ENCODE measurements at places on chromosomes 7 and 10.

GRCh38 chr10:22849077-22849805 lies 78.6 kb upstream of the ARMC3 start:
- DNase-seq: no peak

GRCh38 chr7:106944035-106944665 lies 79.1 kb downstream of the PIK3CG start:
- DNase-seq: no peak

GRCh38 chr10:71635251-71635866 lies 84.2 kb downstream of the C10orf105 start:
- no peak for DNase-seq

GRCh38 chr10:114239117-114239993 lies at the start of gene VWA2:
TSS of gene VWA2 (plus strand) at chr10:114239254. CDS start at chr10:114248714, 9,460 bp downstream.
- DNase-seq: no peak

- DNase-seq: no peak
Observed at GRCh38 chr7:81197266-81197665, 278.4 kb upstream of the SEMA3C start.

Data from activated CD8-positive, alpha-beta memory T cell treated with anti-CD3 and anti-CD28 coated beads, Interleukin-2, amount 10 ng/mL, durations not matched to agents 7 days and 5 days (primary cell).